ENCODE measurements at places on chromosomes 1 and 21. TPM values are rescaled to one million over a fixed set of nuclear protein-coding genes. Genes with fewer than 3 reads are reported as not detected.

Gene IL10
- total RNA-seq = not detected

Gene MYCL
- 0.26 TPM for total RNA-seq

GRCh38 chr1:163347106-163347505 is 25.4 kb downstream of the NUF2 start:
- H3K27ac ChIP-seq = no peak overlapping the region
- H3K4me3 ChIP-seq = no peak overlapping the region
- H3K27me3 ChIP-seq = no peaks in the 10 kb centered on the region
- H3K36me3 ChIP-seq = peaks cover 63% of the 10 kb centered on the region
- H3K4me1 ChIP-seq = no peaks in the 10 kb centered on the region

GRCh38 chr1:23748016-23748415 is 4.7 kb downstream of the ELOA start:
- H3K27ac ChIP-seq = no peak overlapping the region
- peaks cover 46% of the 10 kb centered on the region for H3K4me1 ChIP-seq
- peaks cover 29% of the 10 kb centered on the region for H3K36me3 ChIP-seq
- DNase-seq = no peak
- H3K27me3 ChIP-seq = no peaks in the 10 kb centered on the region
- H3K4me3 ChIP-seq = no peak overlapping the region

- peak overlapping the region; percentile 100 for H3K27ac ChIP-seq
- H3K36me3 ChIP-seq = peaks cover 14% of the 10 kb centered on the region
- DNase-seq = no peak
- peaks cover 56% of the 10 kb centered on the region for H3K4me1 ChIP-seq
- H3K4me3 ChIP-seq = peak overlapping the region; percentile 81
Observed at GRCh38 chr1:26791148-26791547, 3.4 kb downstream of the PIGV start.

GRCh38 chr1:27016376-27016775 is 3.7 kb upstream of the TENT5B start:
- no peak overlapping the region for H3K27ac ChIP-seq
- H3K27me3 ChIP-seq = peaks cover 31% of the 10 kb centered on the region
- no peaks in the 10 kb centered on the region for H3K36me3 ChIP-seq
- no peak overlapping the region for H3K4me3 ChIP-seq
- no peak for DNase-seq

DNA sequence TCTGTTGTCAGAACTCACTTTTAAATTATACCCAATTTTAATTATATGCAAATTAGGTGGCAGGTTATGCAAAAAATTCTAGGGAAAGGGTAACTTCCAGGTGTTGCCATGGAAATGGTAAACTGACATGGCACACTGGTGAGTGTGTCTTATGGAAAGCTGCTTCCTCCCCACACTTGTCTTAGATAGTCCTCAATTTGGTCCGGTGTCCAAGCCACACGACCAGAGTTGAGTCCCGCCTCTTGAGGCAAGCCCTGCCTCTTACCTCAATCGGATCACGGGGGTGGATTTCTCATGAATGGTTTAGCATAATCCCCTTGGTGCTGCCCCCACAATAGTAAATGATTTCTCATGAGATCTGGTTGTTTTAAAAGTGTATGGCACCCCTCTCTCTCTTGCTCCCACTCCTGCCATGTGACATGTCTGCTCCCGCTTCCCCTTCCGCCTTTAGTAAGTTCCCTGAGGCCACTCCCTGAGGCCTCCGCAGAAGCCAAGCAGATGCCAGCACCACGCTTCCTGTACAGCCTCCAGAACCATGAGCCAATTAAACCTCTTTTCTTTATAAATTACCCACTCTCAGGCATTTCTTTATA is 74.9 kb downstream of the MATN1 start:
- no peak overlapping the region for H3K27ac ChIP-seq
- no peak for DNase-seq
- no peaks in the 10 kb centered on the region for H3K36me3 ChIP-seq
- H3K4me1 ChIP-seq = no peaks in the 10 kb centered on the region
- H3K27me3 ChIP-seq = peaks cover 9% of the 10 kb centered on the region

- peaks cover 37% of the 10 kb centered on the region for H3K27me3 ChIP-seq
- H3K4me1 ChIP-seq = peaks cover 9% of the 10 kb centered on the region
- no peaks in the 10 kb centered on the region for H3K36me3 ChIP-seq
- DNase-seq = no peak
Observed at GRCh38 chr1:6488602-6489382, 2.7 kb downstream of the PLEKHG5 start.
